ENCODE measurements at places on chromosomes 3 and 15.
A peak's percentile ranks its signal among the peaks of the same experiment; 100 is the strongest.

- DNase-seq = no peak
Observed at GRCh38 chr15:89802986-89803824, 11.4 kb downstream of the ANPEP start.

DNA sequence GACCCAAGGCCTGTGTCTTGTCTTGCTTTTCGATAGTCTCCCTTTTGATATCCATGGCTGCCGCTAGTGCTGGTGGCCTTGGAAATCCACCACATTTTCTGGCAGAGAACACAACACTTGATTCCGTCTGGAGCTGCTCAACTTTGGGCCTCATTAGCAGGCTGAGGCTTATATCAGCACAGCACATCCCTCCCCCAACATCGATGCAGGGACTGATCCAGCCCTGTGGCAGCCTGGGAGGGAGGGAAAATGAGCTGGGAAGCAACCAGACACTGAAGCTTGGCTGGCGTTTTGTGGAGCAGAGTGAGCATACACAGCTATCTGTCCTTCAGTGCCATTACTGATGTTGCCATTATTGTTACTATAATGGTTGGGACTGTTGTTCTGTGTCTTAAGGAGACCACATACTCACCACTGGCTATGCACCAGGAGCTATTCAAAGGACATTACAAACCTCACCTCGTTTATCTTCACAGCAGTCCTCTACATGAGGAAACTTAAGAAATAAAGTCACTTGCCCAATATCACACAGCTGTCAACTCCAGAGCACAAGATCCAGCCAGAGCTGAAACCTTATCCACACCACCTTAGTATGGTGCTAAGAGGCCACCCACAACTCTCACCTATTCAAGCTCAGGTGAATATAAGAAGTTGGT lies 102.9 kb downstream of the SUCLG2 start:
- DNase-seq = no peak

DNA sequence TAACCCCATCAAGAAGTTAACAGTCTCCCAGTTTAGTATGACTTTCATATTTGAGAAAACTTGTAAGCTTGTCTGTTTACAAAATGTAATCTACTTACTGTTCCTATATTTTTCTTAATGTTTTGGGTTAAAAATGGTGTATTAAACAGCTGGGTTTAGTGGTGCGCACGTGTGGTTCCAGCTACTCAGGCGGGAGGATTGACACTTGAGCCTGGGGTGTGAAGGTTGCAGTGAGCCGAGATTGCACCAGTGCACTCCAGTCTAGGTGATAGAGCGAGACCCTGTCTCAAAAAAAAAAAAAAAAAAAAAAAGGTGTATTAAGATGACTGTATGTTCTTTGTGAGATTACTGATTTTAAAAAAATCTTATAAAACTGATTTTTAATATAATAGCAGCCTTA lies 69.3 kb downstream of the BBX start:
- DNase-seq = no peak

DNA sequence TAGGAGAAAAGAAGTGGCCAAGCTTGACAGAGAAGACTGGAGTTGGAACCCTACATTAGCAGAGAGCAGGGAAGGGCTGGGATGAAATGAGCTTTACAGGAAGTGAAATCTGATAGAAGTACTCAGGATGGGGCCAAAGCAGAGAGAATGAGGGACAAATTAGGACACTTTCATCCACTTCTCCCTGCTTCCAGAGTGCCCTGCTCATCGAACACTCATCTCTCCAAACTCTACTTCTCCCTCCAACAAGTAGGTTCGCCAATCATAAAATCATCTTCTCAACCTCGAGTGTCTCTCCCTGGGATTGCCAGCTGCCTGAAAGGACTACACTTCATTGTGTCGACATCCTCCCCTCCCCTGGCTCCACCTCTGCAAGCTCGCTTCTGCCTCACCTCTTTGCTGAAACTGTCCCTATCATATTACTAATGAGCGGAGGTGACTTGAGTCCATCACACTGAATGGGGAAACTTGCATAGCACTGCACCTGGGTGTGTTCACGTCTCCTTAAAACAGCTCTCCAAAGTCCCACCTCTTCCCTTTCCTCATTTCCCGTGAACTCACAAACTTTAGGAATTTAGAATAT lies 365.8 kb downstream of the FOXP1 start:
- no peak for DNase-seq

DNA sequence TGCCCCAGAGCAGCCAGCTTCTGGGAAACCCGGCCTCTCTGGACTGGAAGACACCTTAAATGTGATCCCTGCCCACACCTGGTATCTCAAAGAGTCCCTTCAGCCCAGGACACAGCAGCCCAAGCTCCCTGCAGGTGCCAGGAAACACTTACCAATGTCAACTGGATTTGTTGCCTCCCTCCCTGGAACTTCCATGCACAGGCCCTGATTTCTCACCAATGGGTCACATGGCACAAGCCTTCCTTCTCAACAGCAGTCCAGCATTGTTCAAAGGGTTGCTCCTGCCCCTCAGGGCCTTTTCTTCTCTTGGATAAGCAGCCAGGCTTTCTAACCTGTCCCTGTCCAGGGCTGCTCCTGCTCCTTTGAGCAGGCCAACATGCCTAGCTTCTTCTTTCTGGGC lies 31.6 kb downstream of the ANP32A start:
- DNase-seq = no peak

DNA sequence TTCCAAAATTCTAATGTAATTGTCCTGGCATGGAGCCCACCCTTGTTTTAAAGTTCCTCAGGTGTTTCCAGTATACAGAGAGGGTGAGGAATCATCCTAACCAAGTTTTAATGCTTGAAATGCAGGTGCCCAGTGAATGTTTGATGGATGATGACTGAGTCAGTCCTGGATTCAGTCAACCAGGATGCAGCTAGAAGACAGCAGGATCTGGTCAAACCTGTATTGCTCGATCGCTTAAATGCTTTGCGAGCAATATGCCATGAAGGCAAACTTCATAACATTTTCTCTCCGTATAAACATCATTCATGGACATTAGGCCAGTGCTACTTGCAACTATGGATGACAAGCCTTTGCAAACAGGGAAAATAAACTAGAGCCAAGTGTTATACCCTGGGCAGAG lies 591.2 kb downstream of the RSL24D1 start:
- DNase-seq = no peak

DNA sequence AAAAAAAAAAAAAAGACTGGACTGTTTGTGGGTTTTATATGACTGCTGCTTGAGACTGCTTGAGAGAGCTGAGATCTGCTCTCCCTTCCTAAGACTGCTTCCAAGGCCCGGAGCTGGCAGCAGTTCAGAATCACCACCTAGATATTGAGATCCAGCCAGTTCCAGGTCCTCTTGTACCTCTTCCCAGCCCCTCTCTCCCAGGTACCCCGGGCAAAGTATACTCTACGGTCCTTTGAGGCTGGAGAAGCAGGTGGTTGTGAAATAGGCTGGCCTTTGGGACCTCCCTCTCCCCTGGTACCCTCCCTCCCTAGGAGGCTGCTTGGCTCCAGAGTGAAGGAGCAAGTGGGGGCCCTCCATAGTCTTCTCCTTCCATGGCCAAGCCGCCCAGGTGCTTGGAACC lies 12.6 kb upstream of the BAHD1 start:
- DNase-seq = no peak

GRCh38 chr3:138463724-138464490 lies 29.5 kb downstream of the ESYT3 start:
- no peak for DNase-seq

DNA sequence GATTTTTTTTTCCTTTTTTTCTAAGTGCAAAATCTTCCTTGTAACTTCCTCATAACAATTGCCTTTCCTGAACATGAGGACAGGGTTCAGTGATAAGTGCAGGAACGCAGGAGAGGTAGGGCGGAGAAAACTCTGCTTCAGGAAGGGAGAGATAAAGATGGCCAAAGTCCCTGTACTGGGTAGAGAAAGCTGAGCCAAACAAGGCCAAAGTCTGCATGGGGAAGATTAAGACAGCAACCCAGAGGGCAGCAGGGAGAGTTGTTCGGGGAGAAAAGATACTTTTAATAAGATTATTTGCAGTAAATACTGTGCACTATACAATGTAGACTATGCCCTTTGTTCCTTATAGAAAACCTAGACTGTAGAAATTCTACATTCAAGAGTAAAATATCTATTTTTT lies 55.4 kb upstream of the LRRFIP2 start:
- DNase-seq = no peak

DNA sequence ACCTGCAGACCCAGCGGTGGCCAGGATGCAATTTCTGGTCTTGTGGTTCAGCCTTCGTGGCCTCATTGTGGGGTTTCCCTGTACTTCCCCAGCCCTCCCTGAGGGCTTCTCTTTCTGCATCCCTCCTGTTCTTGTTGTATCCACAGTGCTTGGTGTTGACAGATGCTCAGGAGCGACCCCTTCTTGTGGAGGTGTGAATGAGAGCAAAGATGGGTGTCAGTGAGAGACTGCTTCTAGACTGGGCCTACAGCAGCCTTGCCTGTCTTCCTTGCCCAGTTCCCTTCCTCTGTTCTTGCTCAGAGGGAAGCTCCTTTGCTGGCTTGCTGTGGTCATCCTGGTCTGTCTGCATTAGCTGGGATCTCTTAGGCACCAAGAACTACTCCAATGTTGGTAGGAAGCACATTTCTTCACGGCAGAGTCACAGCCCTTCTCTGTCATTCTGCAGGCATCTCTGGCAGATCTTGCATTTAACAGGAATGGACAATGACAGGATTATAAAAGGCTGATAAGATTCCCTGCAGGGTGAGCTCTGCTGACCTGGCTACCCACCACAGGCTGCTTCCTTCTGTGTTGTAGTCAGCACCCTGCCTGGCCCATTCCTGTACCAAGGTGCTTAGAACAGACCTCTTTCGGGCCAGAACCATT lies 317.8 kb upstream of the C2CD4B start:
- DNase-seq = no peak

DNA sequence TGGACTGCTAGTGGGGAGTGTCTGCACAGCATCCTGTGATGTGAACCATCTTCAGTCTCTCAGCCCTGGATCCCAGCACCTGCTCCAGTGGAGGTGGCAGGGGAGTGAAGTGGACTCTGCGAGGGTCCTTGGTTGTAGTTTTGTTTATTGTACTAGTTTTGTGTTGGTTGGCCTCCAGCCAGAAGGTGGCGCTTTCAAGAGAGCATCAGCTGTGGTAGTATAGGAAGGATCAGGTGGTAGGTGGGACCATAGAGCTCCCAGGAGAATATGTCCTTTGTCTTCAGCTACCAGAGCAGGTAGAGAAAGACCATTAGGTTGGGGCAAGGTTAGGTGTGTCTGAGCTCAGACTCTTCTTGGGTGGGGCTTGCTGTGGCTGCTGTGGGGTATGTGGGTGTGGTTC lies 20.9 kb downstream of the NEK11 start:
- DNase-seq = no peak

- no peak for DNase-seq
Observed at GRCh38 chr3:19231792-19232461, 83.6 kb downstream of the KCNH8 start.

GRCh38 chr15:55277715-55278114 lies 11.9 kb downstream of the RAB27A start:
- DNase-seq = no peak

- no peak for DNase-seq
Observed at GRCh38 chr15:70584441-70584837, 178.9 kb downstream of the UACA start.

DNA sequence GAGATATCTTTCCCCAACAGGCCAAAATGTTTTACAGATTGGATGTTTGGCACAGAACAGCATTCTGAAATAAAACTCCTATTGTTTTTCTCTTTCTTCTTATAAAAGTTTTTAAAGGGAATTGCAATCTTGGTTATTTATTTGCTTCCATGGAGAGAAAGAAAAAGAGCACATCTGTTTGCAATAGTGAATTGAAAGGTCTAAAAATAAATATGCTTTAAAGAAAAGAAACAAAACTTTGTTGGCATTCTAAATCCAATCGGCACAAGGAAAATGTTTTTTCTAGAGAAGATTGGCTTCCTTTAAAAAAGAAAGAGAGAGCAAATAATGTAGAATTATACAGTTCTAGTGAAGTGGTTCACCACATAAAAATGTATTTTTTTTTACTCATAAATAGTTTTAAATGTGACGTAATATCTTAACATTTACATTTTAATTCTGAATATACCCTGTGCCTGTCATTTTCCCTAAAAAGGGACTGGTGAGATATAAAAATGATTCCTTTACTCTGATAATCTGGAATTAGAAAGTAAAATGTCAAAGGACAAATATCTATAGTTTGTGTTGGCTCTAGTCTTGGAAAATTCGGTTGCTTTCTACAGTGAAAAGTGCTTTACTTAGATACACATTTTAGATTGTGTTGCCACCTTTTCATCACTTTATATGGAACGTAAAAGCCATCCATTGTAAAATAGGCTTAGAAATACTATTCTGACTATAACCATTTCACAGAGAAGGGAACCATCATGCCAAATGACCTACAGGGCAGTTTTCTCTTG lies 257.4 kb upstream of the CBLB start:
- no peak for DNase-seq

GRCh38 chr3:76997733-76998132 lies 42.2 kb upstream of the ROBO2 start:
- DNase-seq = no peak

- DNase-seq = peak; percentile 5
Observed at GRCh38 chr15:60328852-60329443, 68.8 kb downstream of the ANXA2 start.

GRCh38 chr3:185912929-185913901 lies 24.6 kb downstream of the TRA2B start:
- no peak for DNase-seq

DNA sequence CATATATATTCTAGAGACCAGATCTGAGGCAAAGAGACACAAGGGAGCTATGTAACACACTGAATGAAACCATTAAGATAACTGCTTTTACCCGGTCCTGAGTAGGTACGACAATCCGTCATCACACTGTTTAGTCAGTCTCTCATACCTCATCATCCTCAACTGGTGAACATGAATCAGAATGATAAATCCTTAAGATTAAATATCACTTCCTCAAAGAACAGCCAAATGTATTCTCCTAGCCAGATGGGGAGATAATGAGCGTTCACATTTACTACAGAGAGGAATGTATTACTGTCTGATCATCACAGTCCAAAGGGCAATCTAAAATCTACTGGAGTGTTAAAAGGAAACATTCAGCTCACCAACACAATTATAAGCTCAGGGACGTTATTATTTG lies 319.4 kb upstream of the STAC start:
- DNase-seq = no peak

DNA sequence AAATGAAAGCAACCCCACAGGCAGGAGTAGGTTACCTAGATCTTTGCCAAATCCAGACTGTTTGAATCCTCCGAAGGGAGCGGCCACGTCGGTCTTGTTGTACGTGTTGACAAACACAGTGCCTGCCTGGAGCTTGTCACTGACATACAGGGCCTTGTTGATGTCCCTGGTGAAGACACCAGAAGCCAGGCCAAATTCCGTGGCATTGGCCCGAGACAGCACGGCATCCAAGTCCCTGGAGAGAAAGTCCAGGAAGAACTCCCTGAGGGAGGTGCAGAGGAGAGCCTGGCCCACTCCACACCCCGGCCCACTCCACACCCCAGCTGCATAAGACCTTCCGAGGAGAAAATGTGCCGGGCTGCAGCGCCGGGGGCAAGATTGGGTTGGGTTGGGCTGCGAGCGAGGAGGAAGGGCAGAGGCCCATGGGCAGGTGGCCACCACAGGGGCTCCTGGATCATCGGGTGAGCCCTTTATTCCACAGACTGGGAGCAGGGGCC lies 21.8 kb upstream of the SLC41A3 start:
- no peak for DNase-seq

- DNase-seq = peak; percentile 41
Observed at GRCh38 chr15:51077221-51078153, 17.2 kb downstream of the TNFAIP8L3 start.

Measured in naive thymus-derived CD4-positive, alpha-beta T cell (primary cell).